ENCODE measurements at places on chromosomes 1 and 21.

GRCh38 chr1:79808816-79809475, 802.4 kb upstream of the ADGRL4 start:
- DNase-seq, result no peak

- no peak for DNase-seq
Observed at GRCh38 chr1:244294599-244295224, 157.0 kb downstream of the ADSS2 start.

DNA sequence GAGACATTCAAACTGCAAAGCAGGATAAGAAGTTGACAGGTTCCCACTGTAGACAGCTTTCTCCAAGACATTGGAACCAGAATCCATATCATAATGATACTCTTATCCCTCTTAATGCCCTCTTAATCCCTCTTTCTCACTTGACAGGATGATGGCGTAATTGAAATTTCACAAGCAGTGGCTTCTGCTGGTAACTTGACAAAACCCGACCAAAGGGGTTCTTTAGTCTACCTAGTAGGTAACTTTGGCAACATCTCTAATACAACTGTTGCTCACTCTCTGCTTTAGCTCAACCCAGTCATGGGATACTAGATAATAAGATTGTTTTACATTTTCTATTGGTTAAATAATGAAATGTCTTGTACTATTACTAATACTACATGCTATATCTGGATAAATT, 34.7 kb downstream of the S100A10 start:
- DNase-seq, result no peak

- DNase-seq, result no peak
Observed at GRCh38 chr1:227780101-227781044, 35.1 kb upstream of the PRSS38 start.

- peak; percentile 71 for DNase-seq
Observed at GRCh38 chr1:91689641-91690481, 189.2 kb downstream of the CDC7 start.

DNA sequence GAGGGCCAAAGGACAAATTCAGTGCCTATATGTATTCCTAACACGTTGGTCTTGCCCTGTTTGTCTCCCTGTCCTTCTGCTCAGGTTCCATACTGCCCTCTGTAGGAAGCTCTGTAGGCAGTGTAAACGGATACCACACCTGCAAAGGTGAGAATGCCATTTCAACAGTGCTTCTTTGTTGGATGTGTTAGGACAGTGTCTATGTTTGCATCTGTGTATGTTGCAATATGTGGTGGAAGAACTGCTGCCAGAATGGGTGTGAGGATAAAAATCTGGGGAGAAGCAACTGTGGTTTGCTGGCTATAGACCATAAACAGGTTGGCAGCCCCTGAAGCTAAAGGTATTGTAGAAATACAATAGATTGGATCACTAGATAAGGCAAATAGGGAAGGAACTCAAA, 113.1 kb upstream of the BMP8A start:
- DNase-seq, result peak; percentile 38

DNA sequence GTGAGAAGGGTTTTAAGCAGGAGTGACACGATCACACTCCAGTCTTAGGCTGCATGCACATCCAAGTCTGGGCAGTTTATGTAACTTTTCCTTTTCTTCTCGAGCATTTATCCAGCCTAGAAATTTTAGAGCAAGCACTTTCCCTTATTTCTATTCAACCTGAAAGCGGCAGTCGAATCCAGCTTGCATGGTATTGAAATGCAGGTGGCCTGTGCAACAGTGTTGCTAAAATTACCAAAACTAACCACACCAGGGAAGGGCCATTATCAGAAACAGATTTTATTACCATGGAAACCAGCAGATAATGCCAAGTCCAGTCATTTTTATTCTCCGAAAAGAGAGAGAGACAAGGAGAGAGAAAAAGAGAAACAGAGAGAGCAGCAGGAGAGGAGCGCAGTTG, 179.9 kb upstream of the ZC3H12A start:
- DNase-seq, result no peak

DNA sequence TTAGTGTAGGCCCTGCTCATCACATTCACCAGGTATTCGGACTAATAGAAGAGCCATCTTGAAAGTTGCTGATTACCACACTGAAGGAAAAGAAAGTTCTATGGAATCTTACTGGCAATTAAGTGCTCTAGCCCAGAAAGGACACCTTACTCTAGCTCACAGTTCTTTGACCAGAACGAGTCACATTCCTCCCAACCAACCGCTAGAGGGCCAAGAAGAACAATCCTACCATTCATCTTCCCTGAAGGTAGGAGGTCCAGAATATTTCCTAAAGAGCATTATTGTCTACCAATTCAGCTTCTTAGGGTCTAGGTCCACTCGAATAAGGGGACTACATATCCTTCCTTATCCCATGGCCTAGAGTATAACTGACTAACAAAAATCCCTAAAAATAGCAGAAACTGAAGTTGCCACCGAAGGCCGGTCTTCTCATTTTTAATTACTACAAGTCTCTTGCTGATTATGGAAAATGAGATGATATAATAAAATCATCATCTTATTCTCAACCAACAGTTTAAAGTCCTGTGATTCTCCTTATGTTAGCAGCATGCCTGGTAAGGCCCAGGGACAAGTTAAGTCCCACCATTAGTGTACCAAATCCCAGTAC, 2.7 kb upstream of the FMO1 start:
- DNase-seq, result peak; percentile 48

- DNase-seq, result peak; percentile 55
Observed at GRCh38 chr1:40078512-40079333, 18.3 kb downstream of the PPT1 start.

- no peak for DNase-seq
Observed at GRCh38 chr21:45620201-45620923, 23.2 kb upstream of the PCBP3 start.
